Fibroblast of skin of left biceps (primary cell): ENCODE measurements at places on chromosomes 12 and 14.
A peak's percentile ranks its signal among the peaks of the same experiment; 100 is the strongest.

DNA sequence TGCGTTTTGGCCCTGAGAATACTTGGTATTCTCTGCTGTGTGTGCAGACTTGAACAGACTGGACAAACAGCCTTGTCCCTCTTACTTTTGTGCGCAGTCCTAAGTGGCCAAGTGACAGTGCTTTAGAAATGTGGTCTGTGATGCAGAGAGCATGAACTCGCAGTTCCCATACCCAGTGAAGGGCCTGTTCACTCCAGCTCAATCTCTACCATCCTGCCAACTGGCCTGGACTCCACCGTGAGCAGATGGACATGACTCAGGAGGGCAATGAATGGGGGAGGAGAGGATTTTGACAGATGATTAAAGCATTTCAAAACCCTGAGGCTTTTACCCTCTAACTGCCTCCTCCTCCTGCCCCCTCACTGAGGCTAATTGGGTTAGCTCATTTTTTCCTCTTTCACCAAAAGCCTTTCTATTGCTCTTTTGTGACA, 62.5 kb upstream of the PYGL start:
- DNase-seq: no peak

GRCh38 chr14:99643343-99643742, 1.6 kb upstream of the HHIPL1 start:
- no peak for DNase-seq

- no peak for DNase-seq
These were observed 215.2 kb downstream of the RASSF9 start for GRCh38 chr12:85621041-85621440.

DNA sequence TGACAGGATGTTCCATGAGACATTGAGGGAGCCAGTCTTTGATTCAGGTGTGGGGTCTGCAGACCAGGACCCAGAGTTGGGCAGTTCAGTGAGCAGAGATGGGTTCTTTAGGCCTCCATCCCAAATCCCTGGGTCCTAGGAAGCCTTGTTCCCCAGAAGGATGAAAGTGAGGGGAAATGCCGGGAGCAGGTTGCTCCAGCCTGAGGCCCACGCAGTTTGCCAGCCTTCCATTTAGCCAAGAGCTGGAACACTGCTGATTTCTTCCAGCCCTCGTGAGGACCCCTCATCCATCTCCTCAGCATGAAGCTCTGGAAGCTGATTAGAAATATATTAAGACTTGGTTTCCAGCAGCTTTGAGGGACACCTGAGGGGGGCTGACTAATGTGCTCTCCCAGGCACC, 12.1 kb downstream of the C14orf132 start:
- DNase-seq: no peak

DNA sequence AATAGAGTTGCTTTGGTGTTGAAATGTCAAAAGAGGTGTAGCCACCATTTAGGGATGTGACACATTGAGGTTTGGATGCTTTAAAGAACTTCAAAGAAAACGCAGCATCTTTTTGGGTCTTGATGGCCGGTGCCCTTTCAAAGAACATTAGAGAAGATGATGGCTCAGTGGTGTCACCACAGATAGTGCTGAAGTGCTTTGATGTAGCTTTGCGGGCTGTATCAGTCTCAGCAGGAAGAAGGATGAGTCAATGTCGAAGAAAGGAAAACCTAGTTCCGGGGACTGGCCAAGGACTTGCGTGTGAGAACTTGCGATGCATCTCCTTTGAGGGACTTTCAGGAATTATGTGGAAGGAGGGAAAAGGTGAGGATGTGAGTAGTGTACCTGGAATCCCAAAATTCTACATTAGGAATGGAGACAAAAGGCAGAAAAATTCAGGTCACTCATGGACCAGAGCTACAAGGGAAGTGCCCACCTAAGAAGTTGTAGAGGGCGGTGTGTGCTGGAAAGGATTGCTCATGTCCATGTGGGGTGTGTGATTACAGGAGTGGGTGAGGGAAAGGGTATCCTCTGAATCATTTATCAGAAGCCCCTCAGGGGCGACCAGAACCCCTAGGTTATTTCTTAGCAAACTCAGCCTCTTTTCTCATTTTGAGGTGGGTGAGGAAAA, 39.7 kb upstream of the GZMB start:
- no peak for DNase-seq

GRCh38 chr12:12538535-12538934, 24.1 kb downstream of the DUSP16 start:
- DNase-seq: no peak

GRCh38 chr14:94568186-94568585, 6.9 kb downstream of the SERPINA4 start:
- DNase-seq: no peak

DNA sequence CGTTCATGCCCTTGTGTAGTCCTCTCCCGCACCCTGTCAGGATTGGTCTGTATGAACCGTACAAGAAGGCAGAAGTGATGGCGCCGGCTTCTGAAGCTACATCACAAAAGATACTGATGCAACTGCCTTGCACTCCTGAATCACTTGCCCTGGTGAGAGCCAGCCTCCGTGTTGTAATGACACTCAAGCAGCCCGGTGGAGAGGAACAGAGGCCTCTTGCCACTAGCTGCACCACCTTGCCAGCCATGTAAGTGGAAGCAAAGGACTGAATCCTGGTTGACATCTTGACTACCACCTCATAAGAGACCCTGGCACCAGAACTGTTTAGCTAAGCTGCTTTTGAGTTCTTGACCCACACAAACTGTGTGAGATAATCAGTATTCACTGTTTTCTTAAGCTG, 266.0 kb downstream of the ERC1 start:
- DNase-seq: no peak

DNA sequence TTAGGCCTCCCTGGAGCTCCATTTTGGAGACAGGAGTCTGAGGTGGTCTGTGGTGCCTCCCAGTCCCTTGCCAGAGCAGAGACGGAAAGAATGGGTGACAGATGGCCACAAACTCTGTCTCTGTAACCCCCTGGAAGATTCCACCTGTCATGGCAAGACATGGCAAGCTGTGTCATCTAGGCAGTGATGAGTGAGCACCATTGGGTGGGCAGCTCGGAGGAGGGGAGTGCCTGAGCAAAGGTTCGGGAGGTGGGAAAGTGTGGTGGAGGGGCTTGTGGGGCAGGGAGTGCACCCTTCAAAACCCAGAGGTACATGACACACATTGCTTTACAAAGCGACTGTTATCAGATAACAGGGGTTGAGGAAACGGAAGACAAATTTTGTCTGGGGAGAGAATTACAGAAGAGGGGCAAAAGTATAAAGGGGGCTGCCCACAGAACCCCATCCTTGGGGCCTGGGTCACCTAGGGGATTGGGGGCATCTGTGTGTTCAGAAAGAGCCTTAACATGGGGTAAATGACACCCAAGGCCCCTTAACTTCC, 3.5 kb downstream of the RIN3 start:
- no peak for DNase-seq

DNA sequence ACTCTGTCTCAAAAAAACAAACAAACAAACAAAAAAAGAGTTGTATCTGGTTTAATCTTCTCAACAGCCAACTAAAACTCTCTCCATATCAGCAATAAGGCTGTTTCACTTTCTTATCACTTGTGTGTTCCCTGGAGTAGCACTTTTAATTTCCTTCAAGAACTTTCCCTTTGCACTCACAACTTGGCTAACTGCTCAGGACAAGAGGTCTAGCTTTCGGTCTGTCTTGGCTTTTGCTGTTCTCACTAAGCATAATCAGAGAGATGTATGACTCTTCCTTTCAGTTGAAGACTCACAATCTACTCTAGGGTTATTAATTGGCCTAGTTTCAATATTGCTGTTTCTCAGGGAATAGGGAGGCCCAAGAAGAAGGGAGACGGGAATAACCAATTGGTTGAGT, 12.3 kb downstream of the NEMP1 start:
- DNase-seq: no peak

DNA sequence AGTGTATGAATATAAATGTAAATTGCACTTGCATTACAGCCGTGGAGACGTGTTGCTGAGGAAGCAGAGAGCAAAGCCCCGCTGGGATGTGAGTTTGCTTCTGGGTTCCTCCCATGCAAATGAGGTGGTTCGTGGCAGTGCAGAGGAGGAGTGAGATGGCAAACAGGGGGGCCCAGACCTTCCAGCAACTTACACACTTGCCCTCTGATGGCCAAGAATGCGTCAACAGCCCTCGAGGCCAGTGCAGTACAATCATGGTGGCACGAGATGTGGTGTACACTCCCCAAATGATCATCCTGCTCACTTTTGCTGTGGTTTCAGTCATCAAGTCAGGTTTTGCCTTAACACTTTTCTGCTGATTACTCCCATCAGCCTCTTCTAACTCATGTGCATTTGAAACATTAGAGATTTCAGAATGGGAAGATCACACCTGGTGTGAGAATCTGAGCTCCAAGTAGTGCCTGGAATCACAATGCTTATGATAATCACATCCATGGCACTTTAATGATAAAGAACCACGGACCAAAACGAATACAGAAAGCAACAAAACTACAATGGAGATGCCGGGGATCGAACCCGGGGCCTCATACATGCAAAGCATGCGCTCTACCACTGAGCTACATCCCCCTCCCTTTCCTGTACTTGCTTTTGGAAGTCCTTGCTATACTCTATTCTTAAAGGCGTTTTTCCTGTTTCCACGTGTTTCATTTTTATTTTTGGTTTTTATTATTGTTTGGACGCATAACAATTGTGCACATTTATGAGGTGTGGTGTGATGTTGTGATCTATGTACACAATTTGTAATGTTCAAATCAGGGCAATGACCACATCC, 7.0 kb upstream of the UBC start:
- no peak for DNase-seq

- no peak for DNase-seq
These were observed 3.7 kb upstream of the FKBP4 start for GRCh38 chr12:2791089-2791488.

DNA sequence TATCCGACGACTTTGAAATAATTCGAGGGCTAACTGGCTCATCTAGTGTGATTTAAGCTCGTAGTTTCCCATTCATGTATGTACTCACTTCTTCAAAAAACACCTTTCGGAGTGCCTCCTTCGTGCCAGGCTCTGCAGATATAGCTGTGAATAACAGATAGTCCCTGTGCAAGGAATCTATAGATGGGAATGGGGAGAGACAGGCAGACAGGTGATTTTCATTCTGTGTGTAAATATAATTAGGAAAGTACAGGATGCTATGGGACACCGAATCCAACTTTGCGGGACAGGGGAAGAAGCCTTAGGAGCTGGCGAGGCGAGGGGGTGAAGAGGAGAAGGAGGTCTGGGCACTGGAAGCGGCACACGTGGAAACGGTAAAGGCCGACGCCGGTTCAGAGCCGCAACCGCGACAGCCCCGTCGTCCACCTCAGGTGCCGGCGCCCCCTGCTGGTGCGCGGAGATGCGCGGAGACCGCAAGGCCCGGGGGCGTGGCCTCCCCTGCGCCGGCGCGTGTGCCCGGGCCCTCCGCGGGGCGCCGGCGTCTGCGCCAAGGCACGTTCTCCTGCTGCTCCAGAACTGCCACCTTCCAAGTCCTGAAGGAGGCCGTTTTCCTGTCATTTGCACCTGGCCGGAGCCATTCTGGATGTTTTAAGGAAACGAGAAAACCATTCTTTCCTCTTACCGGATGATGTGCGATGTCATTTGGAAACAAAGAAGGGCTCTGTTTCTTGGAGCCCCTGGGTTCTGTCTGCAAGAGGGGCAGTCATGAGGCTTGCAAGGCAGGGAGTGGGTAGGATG, 18.0 kb upstream of the CACNA1C start:
- DNase-seq: peak; percentile 35

DNA sequence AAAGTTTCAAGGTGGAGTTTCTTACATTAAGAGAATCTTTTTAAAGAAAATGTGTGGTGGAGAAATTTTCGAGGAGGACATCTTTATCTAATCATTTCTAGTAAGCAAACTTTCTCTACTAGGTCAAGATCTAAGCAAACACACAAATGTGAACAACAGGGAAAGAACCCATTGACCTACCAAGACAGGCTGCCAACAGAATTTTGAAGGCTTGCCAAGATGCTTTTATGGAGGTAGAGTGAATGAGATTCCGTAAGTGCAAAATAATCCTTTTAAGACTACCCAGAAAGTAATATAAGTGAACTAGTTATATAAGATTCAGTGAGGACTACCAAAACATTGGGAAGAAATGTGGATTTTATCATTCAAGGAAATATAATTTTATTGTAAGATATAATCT, 357.1 kb upstream of the PDE3A start:
- DNase-seq: no peak

DNA sequence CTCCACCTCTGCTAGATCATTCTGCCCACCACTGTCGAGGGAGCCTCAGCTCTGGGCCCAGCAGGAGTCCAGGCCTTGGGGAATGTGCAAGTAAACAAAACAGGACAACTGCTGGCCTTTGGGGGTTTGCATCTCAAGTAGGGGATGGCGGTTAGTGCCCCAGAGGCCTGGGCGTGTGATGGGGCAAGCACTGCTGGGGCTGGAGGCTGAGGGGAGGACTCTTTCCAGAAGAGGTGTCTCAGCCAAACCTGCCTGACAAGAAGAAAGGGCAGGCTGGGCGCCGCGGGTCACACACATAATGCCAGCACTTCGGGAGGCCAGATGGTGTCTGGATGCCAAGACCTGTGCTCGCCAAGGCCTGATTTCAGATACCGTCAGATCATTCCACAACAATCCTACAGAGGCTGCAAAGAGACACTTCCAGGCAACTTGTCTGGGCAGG, 8.6 kb upstream of the ALDH2 start:
- no peak for DNase-seq

DNA sequence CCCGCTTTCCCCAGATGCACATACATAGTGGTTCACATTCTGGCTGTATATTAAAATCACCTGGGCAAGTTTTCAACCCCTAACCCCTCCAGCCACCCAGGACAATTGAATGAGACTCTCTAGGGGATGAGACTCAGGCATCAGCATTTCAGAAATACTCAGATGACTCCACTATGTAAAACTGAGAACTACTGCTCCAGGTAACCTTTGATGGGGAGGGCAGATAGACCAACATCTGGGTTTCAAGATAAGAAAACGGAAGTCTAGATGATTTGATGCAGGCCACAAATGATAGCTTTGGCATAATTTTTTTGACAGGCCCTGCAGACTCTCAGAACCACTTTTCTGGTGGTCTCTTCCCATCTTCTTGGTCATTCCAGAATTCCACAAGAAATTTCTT, 341.1 kb downstream of the EMP1 start:
- no peak for DNase-seq
